Stimulated activated naive B cell treated with anti-CD40 and anti-IgM and Interleukin-4, amounts not matched to agents 10 μg/mL and 1 μg/mL and 100 μg/mL, for 72 hours (primary cell): ENCODE measurements at places on chromosomes 6 and 20.

GRCh38 chr6:37889051-37889450 lies 69.5 kb downstream of the ZFAND3 start:
- no peaks in the 10 kb centered on the region for H3K27me3 ChIP-seq
- H3K36me3 ChIP-seq, result peaks cover 9% of the 10 kb centered on the region
- no peak overlapping the region for H3K27ac ChIP-seq
- no peak for DNase-seq

- peaks cover 4% of the 10 kb centered on the region for H3K36me3 ChIP-seq
- peaks cover 8% of the 10 kb centered on the region for H3K4me1 ChIP-seq
- H3K27me3 ChIP-seq, result no peaks in the 10 kb centered on the region
- H3K4me3 ChIP-seq, result no peak overlapping the region
- H3K27ac ChIP-seq, result no peak overlapping the region
Measured at GRCh38 chr6:154648888-154649205, 84.4 kb upstream of the SCAF8 start.

- H3K27ac ChIP-seq, result no peak overlapping the region
- H3K4me3 ChIP-seq, result peak overlapping the region; percentile 85
- peaks cover 2% of the 10 kb centered on the region for H3K36me3 ChIP-seq
- peaks cover 17% of the 10 kb centered on the region for H3K27me3 ChIP-seq
- peaks cover 50% of the 10 kb centered on the region for H3K4me1 ChIP-seq
Measured at GRCh38 chr6:132401618-132402285, 477 bp upstream of the MOXD1 start.

DNA sequence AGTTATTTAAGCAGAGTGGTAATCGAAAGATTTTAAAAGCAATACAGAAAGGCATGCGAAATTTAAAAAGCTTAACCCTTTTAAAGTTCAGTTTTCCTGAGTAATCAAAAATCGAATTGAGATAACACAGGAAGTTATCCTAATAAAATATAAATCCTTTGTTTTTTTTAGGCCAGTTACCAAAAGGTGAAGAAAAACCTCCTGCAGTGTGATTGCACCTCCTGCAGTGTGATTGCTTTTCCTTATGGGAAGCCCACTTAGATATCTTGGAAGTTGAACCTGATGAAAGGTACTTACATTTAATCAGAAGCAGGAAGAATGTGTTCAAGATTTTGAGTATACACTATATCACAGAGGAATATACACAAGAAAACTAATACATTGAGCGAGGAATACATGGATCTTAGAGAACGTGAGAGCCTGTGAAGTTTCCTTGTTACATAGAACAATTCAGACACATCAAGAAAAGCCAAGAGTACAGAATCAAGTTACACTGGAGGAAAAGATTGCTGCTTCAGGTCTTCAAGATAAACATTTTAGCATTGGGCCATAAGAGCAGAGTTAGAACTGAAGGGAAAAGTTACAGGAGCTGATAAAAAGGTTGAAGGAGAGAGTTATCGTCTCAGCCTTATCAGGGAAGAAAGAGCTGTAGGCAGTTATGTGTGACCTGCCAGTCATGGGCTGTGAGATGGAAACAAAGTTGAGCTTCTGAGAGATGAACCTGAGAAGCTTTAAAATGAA lies 7.7 kb upstream of the TMEM181 start:
- H3K27me3 ChIP-seq, result peaks cover 15% of the 10 kb centered on the region
- H3K4me1 ChIP-seq, result no peaks in the 10 kb centered on the region
- no peaks in the 10 kb centered on the region for H3K36me3 ChIP-seq
- DNase-seq, result no peak
- H3K4me3 ChIP-seq, result no peak overlapping the region
